ENCODE measurements at places on chromosomes 5 and 9. TPM values are rescaled to one million over a fixed set of nuclear protein-coding genes. Genes with fewer than 3 reads are reported as not detected.

- no peak for DNase-seq
Measured at GRCh38 chr5:136295914-136296313, 69.4 kb downstream of the TRPC7 start.

GRCh38 chr9:121841771-121842611 lies 190.6 kb downstream of the DAB2IP start:
- no peak for DNase-seq

- no peak for DNase-seq
Measured at GRCh38 chr5:159195775-159196174, 13.6 kb downstream of the RNF145 start.

- no peak for DNase-seq
Measured at GRCh38 chr5:61100437-61100836, 61.8 kb downstream of the SMIM15 start.

DNA sequence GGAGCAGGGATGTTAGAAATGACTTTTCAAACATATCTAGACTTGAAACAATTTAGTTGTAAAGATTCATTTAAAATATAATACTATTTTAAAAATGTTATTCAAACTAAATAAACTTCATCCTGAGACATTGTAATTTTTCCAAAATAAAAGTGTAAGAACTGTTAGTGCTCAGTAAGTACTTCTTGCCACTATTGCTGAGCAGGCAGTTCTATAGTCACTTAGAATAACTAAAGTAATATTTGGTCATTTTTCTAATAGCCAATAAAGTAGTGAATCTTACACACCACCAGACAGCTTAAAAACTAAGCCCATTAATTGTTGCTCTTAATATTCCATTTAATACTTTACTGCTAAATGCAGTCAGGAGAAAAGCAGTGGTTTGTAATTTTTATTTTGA lies 1120.0 kb upstream of the CDH10 start:
- no peak for DNase-seq

GRCh38 chr9:137046088-137046787 lies at the start of gene NPDC1:
Gene NPDC1 (minus strand): TSS chr9:137046177. CDS start chr9:137045989, 188 bp downstream.
- DNase-seq: peak; percentile 73

DNA sequence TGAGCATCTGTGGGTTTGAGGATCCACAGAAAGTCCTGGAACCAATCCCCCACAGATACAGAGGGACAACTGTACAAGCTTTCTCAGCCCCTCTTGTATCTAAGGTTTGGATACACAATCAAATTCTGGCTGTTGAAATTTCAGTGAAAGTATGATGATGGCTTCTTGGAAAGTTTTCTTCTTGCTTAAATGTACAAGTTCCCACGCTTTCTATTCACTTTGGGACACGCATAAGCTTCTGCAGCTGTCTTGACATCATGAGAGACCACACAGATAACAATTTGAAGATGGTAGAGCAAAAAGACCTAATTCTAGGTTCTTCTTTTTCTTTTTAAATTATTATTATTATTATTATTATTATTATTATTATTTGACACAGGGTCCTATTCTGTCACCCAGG lies 31.6 kb upstream of the ARL15 start:
- DNase-seq: no peak

GRCh38 chr9:87071473-87071872 lies 124.2 kb upstream of the GAS1 start:
- DNase-seq: no peak

GRCh38 chr9:16869882-16870595 lies 431 bp downstream of the BNC2 start:
- no peak for DNase-seq

- no peak for DNase-seq
Measured at GRCh38 chr5:8613078-8613685, 744.2 kb downstream of the MTRR start.

GRCh38 chr5:149904293-149904886 lies 40.2 kb downstream of the PDE6A start:
- no peak for DNase-seq

GRCh38 chr9:107307331-107307730 lies 24.3 kb downstream of the RAD23B start:
- DNase-seq: no peak

- DNase-seq: no peak
Measured at GRCh38 chr5:34511915-34512314, 144.2 kb upstream of the RAI14 start.

DNA sequence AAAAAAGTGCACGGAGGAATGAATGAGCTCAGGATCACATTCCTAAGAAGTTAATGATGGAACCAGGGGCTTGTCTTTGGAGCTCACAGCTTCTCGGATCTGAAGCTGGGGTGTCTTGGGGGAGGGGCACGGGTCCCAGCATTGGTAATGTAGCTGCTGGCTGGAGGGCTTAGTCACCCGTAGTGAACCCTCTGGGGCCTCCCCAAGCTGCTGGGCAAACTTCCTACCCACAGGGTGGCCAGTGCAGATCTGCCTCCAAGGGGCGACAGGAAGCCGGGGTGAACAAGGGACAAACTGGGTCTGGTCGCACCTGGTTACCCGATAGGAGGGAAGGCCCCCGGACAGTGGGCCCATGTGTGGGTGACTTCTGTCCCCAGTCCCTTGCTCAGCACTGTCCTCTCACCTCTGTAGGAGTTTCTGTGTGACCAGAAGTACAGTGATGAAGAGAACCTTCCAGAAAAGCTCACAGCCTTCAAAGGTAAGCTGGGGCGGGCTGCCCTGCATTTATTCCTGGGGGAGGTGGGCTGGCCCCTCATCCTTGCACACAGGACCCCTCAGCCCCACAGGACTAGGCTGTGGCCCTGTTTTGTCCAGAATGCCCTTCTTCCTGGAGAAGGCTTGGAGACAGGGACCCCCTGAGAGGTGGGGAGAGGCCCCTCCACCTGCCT lies 14.1 kb upstream of the NUP214 start:
- no peak for DNase-seq

GRCh38 chr5:145500710-145501109 lies 334.4 kb downstream of the PRELID2 start:
- DNase-seq: peak; percentile 42

GRCh38 chr5:158546748-158547147 lies 553.0 kb downstream of the EBF1 start:
- no peak for DNase-seq

DNA sequence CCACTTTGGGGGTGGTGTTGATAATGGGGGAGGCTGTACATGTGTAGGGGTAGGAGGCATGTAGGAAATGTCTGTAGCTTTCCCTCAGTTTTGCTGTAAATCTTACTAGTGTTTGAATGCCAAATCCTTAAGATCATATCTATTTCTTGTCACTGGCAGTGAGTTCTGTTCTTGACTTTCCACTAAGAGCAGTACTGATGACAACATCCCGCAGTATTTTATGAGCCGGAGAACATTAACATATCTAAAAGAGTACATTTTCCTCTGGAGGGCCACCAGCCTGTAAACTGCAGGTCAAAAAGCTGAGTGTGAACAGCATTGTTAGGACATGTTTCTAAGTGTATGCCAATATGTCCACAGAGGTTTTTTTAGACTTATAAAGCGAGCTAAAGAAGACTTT lies 2.5 kb upstream of the HSPB3 start:
- no peak for DNase-seq

DNA sequence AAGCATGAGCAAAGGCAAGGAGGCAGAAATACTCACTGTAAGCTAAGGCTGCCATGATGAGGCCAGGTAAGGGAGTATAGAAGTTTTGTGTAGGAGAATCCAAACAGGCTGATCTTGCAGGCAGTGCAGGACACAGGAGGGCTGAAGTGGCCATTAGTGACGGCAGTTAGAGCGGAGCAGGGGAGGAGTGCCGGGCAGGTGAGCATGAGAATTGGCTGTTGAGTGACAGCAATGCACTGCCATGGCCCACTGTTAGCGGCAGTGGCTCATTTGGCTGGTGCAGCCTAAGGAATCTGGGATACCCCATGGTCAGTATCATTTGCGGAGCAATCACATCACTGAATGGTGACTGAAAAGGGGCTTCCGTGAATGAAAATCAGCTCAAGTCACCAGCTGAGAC lies 22.8 kb downstream of the RGS3 start:
- no peak for DNase-seq

DNA sequence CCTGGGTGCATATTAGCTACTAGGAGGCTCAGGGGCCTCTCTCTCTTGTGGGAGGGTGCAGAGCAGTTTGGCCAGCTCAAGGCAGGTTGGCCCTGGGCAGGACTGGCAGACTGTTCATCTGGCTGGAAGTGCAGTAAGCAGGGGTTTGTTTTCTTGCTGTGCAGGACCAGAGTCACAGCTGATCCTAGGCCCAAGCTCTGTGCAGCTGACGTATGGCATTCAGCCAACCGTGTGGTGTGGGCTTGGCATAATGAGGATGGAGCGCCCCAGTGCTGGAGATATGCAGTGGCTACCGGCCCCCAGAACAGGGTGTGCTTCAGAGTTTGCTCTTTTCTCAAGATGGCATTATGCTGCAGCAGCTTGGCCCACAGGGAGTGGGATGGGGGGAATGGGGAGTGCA lies 31.0 kb upstream of the PHF24 start:
- no peak for DNase-seq

DNA sequence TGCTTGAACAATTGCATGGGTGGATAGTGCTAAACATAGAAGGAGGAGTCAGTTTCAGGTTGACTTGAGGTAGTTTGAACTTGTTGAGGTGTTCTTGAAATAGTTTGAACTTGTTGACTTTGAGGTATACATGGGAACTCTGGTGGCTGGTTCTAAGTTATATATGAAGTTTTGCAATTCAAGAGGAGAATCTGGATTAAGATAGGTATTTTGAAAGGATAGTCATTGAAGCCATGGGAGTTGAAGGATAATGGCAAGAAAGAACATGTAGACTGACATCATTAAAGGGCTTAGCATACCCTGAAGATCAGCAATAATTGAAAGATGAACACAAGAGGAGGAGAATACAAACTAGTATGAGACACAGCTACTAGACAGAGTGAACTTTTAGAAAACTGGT lies 181.9 kb upstream of the MRPS30 start:
- no peak for DNase-seq

GRCh38 chr9:125043631-125044030 lies 99.7 kb downstream of the SCAI start:
- no peak for DNase-seq

- no peak for DNase-seq
Measured at GRCh38 chr5:126597156-126597555, 2.1 kb upstream of the ALDH7A1 start.

DNA sequence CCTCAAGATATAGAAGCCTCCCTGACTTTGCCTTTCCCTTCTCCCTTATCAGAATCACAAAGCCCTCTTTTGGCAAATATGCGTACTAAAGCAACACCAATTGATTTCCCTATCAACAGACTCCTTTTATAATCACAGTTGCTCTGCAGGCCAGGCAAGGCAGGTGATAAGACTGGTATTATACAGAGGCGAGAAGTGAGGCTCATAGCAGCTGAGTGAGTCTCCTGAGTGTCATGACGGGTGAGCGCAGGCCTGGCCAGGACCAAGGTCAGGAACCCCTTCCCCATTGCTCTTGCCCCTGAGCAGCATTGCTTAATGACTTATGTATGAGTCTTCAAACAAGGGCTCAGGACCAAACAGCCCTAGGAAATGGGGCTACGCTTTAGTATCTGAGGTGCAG lies 70.8 kb downstream of the FBXO38 start:
- no peak for DNase-seq

DNA sequence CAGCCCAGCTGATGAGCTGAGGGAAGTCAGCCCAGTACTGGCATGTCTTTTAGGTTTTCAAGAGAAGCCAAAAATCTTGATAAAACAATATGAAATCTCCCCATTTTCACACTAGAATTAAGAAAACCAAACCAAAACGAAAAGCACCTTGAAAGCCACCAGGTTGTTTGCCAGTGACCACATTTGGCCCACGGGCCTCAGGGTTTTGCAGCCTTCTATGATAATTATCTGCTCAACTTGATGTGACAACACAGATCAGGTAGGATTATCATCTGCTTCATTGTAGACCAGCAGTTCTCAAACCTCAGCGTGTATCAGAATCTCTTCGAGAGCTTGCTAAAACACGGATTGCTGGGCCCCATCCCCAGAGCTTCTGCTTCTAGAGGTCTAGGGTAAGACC lies 101.4 kb downstream of the GALNT10 start:
- DNase-seq: no peak

DNA sequence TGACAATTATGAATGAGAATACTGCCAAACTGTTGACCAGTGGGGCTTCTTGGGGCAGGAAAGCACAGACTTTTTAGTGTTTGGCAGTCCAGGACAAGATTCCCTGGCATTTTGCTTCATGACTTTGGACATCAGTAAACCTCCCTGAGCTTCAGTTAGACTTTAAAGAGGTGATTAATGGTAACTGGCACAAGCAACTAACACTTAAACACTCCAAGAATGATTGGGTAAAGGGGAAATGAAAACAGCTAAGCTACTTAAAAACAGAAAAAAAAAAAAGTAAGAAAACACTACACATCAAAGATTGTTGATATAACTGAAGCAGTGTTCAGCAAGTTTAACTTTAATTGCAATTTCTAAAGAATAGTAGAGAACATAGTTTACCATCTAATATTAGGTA lies 13.4 kb downstream of the PAIP1 start:
- DNase-seq: no peak

- DNase-seq: no peak
Measured at GRCh38 chr9:125387861-125388524, 126.4 kb downstream of the GAPVD1 start.

DNA sequence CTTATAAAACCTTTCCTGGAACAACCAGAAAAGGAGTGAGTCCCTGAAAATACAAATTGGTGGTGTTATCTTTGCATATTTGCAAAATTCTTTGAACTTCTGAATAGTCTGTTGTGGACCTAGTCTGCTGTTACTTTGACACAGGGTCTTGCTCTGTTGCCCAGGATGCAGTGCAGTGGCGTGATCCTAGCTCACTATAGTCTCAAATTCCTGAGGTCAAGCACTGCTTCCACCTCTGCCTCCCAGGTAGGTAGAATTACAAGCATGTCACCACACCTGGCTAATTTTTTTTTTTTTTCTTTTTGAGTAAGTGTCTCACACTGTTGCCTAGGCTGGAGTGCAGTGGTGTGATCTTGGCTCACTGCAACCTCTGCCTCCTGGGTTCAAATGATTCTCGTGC lies 43.7 kb upstream of the SPRY4 start:
- no peak for DNase-seq

- DNase-seq: no peak
Measured at GRCh38 chr5:143106174-143106573, 297.3 kb downstream of the NR3C1 start.

- DNase-seq: no peak
Measured at GRCh38 chr9:36866840-36867239, 167.2 kb downstream of the PAX5 start.

GRCh38 chr9:97518909-97519307 lies 17.4 kb downstream of the TMOD1 start:
- DNase-seq: no peak

- DNase-seq: no peak
Measured at GRCh38 chr9:23829580-23830475, 3.8 kb upstream of the ELAVL2 start.

- DNase-seq: no peak
Measured at GRCh38 chr5:112401924-112402323, 17.2 kb downstream of the EPB41L4A start.

The PCDHGA12 gene
- polyA plus RNA-seq: 2.4 TPM

The TMEM215 gene
- 0.27 TPM for polyA plus RNA-seq

The LRRC19 gene
- polyA plus RNA-seq: 13.1 TPM

The OBP2B gene
- not detected for polyA plus RNA-seq

The COL15A1 gene
- polyA plus RNA-seq: 26.8 TPM

The PALM2AKAP2 gene
- polyA plus RNA-seq: 9.0 TPM

The VAV2 gene
- 32.5 TPM for polyA plus RNA-seq

The CDHR2 gene
- 15.0 TPM for polyA plus RNA-seq

The PDE8B gene
- polyA plus RNA-seq: 4.0 TPM

The KIF20A gene
- polyA plus RNA-seq: 46.0 TPM

The LMX1B gene
- 19.3 TPM for polyA plus RNA-seq

The EGFLAM gene
- polyA plus RNA-seq: 7.2 TPM

The GM2A gene
- 29.2 TPM for polyA plus RNA-seq

The PDLIM4 gene
- 18.0 TPM for polyA plus RNA-seq

The C9orf50 gene
- 0.99 TPM for polyA plus RNA-seq

The ANKRD55 gene
- polyA plus RNA-seq: 1.7 TPM

The EPB41L4A gene
- 32.3 TPM for polyA plus RNA-seq

The NDOR1 gene
- 16.5 TPM for polyA plus RNA-seq

The PGGT1B gene
- 31.2 TPM for polyA plus RNA-seq
